Activated CD8-positive, alpha-beta memory T cell treated with anti-CD3 and anti-CD28 coated beads, Interleukin-2, amount 50 U/mL, for 4 hours (primary cell): ENCODE measurements at places on chromosomes 5 and 9.

GRCh38 chr5:82597437-82597836 lies 319.3 kb upstream of the RPS23 start:
- no peak for DNase-seq

DNA sequence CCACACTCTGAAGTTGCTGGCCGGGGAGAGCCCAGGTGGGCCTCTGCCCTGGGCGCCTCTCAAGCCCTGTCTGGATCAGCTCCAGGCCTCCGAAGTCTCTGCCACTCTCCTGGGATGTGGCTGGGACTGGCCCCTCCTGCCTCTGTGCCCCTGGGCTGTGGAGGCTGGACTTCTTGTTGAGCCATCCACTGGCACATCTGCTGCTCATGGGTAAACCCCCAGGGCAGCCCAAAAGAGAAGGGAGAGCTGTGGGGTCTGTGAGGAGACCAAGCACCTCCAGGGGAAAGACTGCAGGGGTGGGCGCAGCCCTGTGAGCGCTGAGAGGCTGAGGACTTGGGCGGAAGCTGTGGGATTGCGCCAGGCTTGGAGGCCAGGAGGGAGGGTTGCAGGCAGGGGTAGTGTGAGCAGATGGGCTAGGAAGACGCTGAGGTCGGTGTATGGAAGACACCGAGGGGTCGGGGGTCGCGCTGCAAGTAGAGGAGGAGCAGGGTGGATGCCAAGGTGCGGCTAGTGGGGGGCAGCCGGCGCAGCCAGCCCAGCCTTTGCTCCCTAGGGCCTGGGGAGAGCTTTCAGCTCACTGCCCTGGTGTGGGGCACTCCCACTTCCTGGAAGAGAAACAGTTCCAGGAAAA lies 118.1 kb downstream of the WNK2 start:
- DNase-seq, result no peak

DNA sequence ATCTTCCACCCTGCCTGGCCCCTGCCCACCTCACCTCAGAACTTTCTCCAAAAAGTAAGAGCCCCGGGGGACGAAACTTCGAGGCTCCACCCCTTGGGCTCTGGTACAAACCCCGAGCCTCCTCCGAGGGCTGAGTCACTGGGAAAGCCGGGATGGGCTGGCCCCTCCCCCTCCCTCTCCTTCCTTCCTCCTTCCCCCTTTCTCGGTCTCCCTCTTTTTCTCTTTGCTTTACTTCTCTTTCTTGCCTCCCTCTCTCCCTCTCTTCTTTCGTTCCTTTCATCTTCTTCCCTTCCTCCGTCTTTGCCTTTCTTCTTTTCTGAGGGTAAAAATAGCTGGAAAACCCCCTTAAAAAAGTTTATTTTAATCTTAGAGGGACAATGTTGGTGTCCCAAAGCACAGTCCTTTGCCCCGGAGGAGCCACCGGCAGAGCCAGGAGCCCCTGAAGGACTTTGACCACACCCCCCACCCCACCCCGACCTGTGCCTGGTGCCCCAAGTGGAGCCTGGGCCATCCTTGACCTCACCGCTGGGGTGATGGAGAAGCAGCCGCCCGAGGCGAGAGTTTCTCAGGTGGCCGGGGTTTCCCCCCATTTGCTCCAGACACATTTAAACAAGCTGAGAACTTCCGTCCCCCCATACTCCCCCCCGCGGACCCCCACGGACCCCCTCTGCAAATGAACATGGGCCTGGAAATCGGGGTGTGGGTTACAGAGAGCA lies 5.7 kb upstream of the NOTCH1 start:
- no peak for DNase-seq

DNA sequence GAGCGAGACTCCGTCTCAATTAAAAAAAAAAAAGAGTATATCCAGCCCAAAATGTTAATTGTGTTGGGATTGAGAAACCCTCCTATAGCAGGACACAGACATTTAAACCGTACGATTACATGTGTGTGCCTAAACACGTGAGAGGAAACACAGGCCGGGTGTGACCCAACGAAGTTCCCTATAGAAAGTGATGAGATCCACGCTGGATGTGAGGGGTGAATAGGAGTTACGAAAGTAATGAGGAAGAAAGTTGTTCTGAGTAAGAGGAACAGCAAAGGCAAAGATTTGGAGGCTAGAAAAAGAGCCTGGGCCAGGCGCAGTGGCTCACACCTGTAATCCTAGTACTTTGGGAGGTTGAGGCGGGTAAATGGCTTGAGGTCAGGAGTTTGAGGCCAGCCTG lies 13.6 kb downstream of the NAIF1 start:
- DNase-seq, result no peak

- DNase-seq, result no peak
Observed at GRCh38 chr5:163614787-163615186, 109.4 kb downstream of the MAT2B start.

- DNase-seq, result peak; percentile 27
Observed at GRCh38 chr9:19174127-19174912, 47.0 kb upstream of the PLIN2 start.

GRCh38 chr5:1031306-1031959 lies 22.8 kb downstream of the NKD2 start:
- no peak for DNase-seq

DNA sequence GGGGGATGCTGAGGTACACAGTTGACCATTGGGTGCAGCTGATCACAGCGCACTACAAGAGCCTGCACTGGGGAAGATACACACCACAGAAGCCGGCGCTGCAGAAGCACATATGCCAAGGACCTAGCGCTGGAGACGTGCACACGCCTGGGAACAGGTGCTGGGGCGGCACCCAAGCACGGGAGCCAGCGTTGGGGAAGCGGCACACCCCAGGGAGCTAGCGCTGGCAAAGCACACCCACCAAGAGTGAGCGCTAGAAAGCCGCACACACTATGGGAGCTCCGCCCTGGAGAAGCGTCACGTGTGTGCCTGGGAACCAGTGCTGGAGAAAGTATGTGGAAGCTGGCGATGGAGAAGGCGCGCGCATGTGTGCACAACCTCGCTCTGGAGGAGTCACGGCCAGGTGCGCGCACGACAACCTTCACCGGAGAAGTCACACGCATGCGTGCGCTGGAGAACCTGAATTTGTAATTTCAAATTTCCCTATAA lies 4.5 kb downstream of the FANCC start:
- no peak for DNase-seq

DNA sequence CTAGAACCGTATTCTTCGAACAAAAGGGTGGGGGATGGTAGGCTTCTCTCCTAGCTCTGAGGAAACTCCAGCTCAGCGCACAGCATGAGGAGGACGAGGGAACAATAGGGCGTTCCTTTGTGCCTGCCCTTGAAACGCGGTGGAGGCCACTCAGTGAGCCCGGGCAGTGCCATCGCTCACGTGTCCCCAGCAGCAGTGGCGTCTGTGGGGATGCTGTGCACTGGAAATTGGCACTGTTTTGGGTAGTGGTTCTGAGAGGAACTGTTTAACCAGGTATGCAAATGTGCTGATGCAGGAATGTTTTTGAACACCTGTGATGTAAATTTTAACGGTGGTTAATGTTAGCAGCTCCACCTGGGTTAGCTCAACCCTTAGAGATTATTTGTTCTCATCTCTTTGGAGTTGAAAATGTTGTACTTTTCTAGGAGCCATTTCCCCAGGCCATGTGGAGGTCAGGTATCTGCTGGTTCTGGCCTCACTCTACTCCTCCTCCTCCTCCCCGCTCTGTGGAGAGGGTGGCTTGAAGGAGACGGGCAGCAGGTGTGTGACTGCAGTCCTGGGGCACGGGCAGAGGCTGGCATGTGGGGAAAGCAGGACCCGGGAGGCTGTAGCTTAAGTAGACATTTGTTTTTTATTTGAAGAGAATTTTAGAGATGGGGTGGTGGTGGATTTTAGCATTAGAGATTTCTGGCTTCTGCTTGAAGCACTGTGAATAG lies 48.3 kb downstream of the EHMT1 start:
- DNase-seq, result no peak

DNA sequence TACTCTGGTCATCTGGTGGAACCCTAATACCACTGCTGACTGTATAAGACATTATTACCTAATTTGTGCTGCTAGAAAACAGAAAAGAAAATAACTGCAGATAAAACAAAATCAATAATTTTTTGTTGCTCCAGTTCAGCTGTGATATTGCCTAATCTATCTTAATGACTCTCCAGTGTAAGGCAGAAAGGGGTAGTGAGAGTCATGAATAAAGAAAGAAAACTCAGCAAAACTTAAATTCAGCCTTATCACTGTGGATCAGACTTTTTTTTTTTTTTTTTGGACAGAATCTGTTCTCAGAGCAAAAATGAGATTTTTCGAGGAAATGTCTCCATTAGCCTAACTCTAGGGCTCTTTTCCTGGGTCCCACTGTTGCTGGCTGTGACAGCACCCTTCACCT lies 1.1 kb upstream of the DOCK2 start:
- no peak for DNase-seq

GRCh38 chr9:35257986-35258659 lies 96.3 kb downstream of the UNC13B start:
- no peak for DNase-seq

GRCh38 chr9:95336281-95336680 lies 18.8 kb upstream of the FANCC start:
- peak; percentile 37 for DNase-seq

- DNase-seq, result no peak
Observed at GRCh38 chr9:137106662-137107250, 7.8 kb downstream of the DPP7 start.

GRCh38 chr5:170603578-170604565 lies 100.1 kb downstream of the KCNIP1 start:
- peak; percentile 29 for DNase-seq

DNA sequence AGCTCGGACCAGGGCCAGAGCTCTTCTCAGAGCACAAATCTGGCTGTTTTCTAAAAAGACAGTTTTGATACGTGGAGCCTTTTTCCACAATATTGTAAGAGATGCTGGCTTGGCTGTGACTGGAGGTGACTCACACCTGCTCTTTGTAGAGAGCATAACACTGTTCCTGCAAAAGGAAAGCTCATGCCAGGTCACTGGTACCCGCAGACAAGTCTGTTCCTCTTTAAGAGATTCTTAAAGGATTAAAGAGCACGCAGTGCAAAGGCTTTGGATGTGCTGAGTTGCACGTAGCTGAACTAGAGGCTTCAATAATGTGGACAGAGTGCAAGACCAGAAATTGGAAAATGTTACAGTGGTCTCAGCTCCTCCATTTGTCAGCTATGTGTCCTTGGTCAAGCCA lies 19.0 kb downstream of the ACTL7B start:
- DNase-seq, result no peak
